ENCODE measurements at places on chromosomes 12 and 14.

DNA sequence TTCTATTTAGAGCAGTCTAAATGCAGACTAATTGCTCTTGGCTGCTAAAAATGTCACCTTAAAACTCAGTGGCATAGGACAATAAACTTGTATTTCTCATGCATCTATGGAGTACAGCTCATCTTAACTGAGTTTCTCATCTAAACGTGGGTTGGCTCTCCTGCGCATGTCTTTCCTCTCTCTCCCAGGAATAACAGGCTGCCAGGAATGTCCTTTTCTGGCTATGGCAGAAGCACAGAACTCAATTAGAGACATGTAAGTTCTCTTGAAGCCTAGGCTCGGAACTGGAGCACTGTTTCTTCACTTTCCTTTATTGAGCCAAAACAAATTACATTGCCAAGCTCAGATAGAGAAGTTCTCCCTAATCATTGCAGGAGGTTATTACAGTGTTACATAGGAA is 722.3 kb upstream of the FLRT2 start:
- no peak for DNase-seq

GRCh38 chr14:68293404-68293803 is 473.8 kb downstream of the RAD51B start:
- no peak for DNase-seq

DNA sequence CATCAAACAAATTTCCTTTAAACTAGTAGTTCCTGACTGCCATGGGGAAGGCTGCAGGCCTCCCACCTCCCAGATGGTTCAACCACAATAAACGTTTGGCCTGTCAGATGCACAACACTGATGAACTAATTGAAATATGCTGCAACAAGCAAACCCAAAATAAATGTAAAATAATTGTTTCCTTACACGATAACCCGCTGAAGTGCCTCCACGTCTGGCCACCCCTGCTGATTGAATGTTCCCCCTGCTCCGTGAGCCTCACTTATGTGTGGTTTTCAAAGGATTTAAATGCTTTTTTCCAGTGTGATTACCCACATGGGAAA is 8.4 kb downstream of the PITPNM2 start:
- DNase-seq = no peak

DNA sequence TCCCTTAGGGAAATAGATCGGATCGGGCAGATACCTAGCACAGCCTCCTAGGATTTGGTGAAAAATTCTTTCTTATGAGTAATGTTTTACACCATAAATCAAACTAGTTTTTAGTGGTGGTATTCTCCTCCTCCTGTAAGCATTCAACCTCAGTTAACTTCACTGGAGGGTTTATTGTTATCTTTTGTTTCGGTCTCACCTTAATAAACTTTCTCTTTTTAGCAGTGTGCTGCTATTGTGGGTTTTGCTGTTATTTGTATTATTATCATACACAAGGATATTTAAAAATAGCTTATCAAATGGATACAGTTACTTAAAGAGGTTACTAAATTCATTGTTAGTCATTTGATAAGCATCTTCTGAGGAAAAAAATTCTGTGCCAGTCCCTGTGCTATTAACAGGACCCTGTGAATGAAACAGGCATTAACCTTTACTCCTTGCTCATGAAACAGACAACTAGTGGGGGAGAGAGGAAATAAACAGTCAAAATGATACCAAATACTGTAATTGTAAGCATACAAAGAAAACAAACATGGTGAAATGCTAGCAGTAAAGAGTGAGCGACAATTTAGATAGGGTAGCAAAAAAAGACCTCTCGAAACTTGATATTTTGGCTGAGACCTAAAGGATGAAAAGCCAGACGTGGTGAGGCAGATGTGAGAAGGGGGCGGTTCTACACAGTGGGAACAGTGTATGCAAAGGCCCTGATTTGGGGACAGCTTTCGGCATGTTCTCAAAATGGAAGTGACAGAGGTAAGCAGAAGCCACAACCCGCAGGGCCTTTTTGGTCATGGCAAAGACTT is 178.7 kb upstream of the SOX5 start:
- no peak for DNase-seq

DNA sequence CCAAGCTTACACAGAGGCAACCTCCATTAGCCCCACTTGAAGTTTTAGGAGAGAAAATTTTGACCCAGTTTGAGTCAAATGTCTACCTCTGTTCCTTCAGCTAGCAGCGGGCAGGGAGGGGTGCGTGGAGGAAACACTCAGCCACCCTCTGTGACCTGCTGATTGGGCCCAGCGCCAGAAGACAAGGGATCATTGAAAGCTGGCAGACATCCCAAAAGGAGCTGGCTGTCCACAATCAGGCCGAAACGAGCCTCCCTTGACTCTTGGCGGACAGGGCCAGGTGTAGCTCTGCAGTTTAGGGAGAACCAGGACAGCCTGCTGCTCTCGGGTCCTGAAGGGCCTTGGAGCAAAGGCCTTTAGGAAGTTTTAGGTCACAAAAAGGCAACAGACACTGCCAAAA is 41.3 kb downstream of the CD9 start:
- DNase-seq = no peak

DNA sequence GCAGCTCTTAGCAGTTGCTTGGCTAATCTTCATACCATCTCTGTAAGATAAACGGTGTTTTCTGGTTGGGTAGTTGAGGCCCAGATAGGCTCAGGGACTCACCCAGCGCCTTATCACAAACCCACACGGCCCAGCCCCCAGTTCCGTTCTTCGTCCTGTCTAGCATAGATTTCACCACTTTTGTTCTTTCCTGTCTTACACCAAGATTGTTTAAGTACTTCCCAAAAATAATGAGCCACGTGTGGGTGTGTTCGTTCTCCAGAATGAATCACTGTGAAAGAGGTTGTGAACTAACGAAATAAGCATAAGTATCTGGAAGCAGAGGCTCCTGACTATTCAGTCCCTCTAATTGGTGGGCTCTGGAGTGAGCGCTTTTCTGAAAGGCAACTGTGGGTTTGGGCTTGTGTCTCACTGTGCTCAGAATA is 21.4 kb downstream of the ACVR1B start:
- DNase-seq = peak; percentile 13

DNA sequence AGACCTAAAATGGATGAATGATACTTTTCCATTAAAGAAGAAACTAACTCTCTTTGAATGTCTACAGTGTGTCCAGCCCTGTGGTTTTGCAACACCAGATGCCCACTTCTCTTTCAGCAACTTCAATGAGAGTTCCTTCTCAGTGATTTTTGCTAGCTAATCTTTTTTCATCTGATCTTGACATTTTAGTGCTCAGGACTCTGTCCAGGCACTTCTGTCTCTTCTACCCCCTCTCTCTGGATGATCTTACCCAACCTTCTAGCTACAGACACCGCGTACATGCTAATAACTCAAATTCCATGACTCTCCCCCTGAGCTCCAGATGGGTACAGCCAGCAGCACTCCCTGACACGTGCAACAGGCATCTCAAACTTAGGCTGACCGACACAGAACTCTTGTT is 161.1 kb upstream of the FOXN3 start:
- no peak for DNase-seq

DNA sequence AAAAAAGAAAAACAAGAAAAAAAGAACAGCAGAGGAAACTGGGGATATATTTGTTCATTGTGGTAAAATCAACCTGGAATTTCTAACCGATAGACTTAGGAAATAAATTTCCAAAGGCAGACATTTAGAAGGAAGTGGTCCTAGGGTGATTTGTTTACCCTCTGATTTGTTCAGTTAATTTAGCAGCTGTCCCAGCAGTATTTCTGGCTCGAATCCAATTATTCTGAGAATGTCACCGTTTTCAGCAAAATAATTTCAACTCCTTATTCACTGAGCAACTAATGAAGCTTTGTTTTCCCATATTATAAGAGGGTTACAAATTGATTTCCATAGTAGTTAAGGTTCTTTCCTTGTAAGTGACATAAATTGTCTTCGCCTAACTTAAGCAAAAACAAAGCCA is 285.2 kb upstream of the SYT10 start:
- DNase-seq = no peak

DNA sequence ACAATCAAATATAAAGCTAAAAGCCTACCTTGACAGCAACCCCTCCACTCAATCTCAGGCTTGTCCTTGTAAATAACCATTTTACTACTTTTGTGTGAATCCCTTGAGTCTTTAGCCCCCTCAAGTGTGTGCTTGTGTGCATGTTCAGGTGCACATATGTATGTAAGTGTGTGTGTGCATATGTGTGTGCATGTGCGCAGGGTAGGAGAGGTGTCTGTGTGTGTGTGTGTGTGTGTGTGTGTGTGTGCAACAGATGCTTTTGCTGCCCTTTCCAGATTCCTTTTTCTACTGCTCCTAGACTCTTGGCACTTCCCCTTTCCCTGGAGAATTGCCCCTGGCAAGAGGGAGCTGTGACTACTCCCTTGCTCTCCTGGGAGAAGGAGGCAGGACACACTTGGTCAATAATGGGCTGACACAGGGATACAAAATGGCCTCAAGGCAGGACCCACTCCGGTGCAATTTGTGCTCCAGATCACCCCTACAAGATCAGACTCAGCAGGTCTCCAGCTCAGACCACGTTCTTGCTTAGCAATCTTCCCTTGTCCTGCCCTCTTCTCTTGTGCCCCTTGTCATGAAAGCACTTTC is 73.4 kb downstream of the IFNG start:
- no peak for DNase-seq

- no peak for DNase-seq
These were observed 42.7 kb upstream of the GPR132 start for GRCh38 chr14:105107781-105108515.

GRCh38 chr12:39331539-39332261 is 111.2 kb downstream of the KIF21A start:
- DNase-seq = no peak

DNA sequence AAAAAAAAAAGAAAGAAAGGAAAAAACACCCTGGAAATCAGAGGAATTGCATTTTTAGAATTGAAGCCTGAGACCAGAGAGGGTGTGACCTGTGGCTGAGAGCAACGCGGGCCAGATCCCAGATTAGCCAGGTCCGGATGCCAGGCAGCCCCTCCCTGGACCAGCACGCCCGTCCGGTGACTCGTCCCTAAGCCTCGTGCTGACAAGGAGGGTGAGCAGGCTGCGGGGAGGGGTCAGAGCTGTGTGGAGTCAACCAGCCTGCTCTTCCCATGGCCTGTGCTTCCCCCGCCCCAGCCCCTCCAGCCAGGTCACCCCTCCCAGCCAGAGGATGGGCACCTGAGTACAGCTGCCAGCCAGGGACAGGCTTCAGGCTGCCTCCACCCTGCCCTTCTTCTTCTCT is 4.2 kb upstream of the KLC1 start:
- no peak for DNase-seq
